ENCODE measurements at places on chromosomes 12 and 14.

GRCh38 chr12:49055978-49056754 is 4.4 kb downstream of the KMT2D start:
- DNase-seq, result no peak

- DNase-seq, result no peak
Observed at GRCh38 chr14:74290415-74290814, 12.3 kb downstream of the ABCD4 start.

DNA sequence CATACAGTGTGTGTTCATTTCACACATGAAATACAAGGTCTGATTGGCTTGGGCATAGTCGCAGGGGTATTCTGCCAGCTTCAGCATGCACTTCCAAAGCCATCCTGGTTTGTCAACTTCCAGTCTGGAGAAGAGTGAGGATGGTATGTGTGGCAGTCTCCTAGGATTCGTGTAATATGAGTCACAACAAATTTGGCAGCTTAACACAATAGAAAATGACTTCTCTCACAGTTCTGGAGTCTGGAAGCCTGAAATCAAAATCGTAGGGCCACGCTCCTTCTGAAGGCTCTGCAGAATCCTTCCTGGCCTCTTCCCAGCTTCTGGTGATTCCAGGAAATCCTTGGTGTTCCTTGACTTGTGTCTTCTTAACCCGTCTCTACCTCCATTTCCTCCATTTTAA is 167.5 kb downstream of the PPM1H start:
- DNase-seq, result no peak

GRCh38 chr12:75805905-75806304 is 225.7 kb downstream of the PHLDA1 start:
- no peak for DNase-seq

- DNase-seq, result no peak
Observed at GRCh38 chr14:94392510-94392935, 4.1 kb upstream of the SERPINA1 start.

GRCh38 chr12:123150275-123150743 is 581 bp downstream of the PITPNM2 start:
- DNase-seq, result no peak

DNA sequence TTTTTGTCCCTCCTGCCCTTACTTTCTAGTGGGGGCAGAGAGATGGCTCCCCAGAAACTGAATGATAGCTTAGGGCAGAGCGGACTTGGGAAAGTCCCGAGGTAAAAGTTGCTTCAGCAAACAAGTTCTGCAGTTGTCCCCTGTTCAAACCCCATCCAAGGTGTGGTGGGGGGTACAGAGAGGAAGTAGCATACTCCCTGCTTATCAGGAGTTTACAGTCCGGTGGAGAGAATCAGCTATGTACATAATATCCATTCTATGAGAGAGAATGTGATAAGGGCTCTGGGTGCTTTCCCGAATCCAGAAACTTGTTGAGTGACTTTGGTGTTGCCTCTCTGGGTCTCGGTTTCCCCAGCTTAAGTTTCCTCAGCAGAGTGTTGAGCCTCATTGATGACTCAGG is 40.4 kb upstream of the VRK1 start:
- DNase-seq, result no peak

GRCh38 chr12:128421375-128421774 is 154.4 kb downstream of the TMEM132C start:
- no peak for DNase-seq

- no peak for DNase-seq
Observed at GRCh38 chr12:81284137-81284536, 206.3 kb downstream of the ACSS3 start.

GRCh38 chr14:90503582-90503981 is 106.8 kb downstream of the CALM1 start:
- no peak for DNase-seq

DNA sequence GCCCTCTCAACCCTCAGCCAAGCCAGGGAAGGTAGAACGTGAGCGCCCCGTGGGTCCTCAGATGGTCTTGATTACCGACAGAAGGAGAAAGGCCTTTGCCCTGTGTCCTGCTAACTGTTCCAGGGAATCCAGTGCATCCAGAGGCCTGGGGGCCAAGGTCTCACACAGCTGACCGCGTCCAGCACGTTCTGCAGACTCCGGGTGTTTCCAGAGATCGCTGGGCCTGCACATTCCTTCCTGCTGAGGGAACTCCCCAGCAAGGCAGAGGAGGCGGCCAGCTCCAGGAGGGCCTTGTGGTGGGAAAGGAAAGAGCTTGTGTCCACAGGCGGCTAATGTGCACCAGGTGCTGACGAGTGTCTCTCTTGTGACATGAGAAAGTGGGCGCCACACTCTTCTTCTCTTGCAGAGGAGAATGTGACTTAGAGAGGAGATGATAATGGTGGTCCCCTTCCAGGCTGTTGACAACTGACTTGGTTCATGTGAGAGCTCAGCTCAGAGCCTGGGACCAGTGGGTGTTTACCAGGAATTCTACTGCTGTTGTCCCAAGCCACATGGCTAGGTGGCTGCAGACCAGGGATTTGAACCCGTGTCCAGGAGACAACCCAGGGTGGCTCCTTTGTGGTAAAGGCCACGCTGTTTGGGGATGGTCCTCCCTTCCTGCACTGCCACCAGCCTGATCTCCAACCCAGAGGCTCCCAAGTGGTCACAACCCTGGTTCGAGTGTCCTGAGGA is 46.8 kb upstream of the DLK1 start:
- no peak for DNase-seq
